Upper lobe of right lung (tissue), 1 donor: ENCODE measurements at places on chromosomes 11 and 22. TPM values are rescaled to one million over a fixed set of nuclear protein-coding genes. Genes with fewer than 3 reads are reported as not detected.

Gene C1QTNF4
- 0.55 TPM for total RNA-seq

Gene MYO7A
- 3.6 TPM for total RNA-seq

Gene BIK
- 0.87 TPM for total RNA-seq

DNA sequence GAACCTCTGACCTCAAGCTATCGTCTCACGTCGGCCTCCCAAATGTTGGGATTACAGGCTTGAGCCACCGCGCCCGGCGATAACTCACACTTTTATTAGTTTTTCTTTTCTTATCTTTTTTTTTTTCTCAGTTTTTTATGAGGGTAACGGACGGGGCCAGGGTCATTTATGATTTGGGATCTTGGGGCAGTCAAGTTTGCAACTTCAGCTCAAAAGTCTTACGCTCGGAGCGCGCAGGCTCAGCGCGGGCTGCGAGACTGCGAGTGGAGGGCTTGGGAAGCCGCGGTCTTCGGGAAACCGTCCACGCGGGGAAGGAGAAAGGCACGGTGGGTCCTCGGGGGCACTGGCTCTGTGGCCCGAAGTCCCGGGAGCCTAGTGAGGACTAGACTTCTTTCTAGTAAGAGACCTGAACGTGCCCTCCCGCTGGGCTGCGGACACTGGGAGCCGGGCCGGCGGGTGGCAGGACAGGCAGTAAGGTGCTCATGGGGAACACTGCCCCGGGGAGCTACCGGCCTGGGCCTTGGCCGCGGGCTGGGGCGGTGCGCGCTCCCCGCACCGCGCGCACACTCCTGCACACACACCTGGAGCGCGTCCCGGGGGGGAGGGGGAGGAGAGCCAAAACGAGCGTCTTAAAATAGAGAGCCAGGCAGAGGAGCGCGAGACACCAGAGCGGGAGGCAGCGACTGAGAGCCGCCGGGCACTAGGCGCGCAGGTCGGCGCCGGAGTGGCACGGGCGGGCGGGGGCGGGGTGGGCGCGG, 476 bp upstream of the BARX2 start:
- no peaks in the 10 kb centered on the region for H3K36me3 ChIP-seq
- peaks cover 18% of the 10 kb centered on the region for H3K4me1 ChIP-seq
- peaks cover 87% of the 10 kb centered on the region for H3K27me3 ChIP-seq
- no peak overlapping the region for H3K27ac ChIP-seq

DNA sequence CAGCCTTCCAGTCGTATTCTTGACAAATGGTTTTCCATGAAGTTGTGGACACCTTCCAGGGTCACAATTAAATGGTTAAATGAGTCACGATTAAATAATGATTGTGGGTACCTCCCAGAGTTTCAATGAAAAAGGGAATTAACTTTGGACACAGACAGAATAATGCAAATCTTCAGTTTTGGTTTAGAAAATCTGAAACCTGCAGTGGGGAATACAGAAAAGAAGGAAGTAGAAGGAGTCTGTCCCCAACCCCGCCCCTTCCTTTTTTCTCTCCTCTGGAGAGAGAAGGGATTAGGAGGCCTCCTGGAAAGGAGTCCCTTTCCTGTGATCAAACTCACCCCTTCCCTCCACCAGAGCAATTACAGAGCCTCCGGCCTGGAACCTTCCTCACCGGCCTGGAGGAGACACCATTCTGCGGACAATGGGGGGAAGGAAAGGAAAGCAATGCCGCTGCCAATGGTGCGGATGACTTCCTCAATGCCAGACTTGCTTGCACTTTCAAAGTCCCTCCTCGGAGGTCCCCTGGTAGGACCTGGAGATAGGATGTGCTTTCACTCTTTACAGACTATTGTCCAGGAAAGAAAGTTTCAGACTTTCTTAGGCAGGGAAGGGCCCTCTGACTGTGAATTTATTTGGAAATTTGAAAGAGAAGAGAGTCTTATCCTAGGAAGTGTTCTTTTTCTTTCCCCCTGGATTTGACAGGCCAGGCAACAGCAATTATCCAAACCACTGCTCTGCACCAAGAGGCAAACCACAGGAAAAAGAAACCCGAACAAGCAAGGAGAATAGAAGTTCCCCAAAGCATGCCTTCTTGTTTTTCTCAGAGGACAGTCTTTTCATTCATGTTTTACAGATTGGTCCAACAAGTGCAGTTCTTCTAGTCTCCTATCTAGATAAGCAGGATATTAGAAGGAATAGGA, 86.8 kb downstream of the PTPRJ start:
- peaks cover 22% of the 10 kb centered on the region for H3K4me1 ChIP-seq
- no peak for DNase-seq
- peak overlapping the region; percentile 49 for H3K27ac ChIP-seq
- H3K4me3 ChIP-seq = peak overlapping the region; percentile 15
- no peaks in the 10 kb centered on the region for H3K27me3 ChIP-seq

DNA sequence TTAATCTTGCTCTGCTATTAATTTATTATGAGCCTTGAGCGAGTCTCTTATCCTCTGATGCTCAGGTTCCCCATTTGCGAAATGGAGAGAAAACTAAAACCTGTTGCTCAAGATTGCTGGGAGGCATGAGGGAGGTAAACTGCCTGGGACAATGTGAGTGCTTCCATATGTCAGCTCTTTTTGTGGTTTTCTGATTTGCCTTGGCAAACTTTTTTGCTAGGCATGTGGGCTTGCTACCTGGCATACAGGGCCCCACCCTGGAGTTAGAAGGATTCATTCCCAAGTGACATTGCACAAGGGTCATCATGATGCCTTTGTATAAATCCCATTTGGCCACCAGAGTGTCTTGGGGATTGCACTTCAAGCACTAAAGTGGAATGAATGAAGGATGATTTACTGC, 22.4 kb downstream of the TSPAN18 start:
- H3K27ac ChIP-seq = no peak overlapping the region
- no peak overlapping the region for H3K4me3 ChIP-seq
- no peaks in the 10 kb centered on the region for H3K27me3 ChIP-seq
- H3K36me3 ChIP-seq = no peaks in the 10 kb centered on the region

DNA sequence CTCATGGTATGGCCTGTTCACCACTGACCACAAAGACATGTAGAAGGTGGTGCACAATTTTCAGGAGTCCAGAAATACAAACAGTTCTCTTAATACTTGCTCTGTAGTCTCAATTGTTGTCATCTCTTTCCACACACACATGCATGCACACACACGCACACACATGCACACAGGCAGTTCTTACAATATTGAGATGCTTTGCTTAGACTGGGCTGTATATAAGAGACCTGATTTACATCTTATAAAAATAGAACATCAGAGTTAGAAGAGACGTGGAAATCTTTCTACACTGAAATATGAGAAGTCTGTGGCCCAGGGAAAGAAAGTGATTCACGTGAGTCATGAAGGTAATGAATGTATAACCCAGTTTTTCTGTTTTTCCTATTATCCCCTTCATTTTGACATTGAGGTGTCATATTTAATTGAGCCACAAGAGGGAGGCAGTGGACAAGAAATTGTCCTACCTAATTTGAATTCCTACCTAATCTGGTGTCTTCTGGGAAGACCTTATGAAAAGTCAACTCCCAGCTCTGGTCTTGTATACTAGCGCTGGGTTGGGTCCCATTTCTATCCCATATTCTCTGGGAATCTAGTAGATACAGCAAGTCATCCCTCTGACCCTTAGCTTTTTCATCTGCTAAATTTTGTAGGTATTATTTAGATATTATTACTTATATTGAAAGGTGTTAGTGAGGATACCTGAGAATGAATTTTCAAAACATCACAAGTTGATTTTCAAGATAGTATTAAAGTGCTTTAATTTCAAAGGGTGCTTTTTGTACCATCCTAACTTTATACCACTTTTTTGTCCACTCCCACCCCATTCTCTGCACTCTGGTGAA, 14.9 kb upstream of the MS4A4A start:
- H3K27me3 ChIP-seq = no peaks in the 10 kb centered on the region
- H3K4me3 ChIP-seq = no peak overlapping the region
- H3K4me1 ChIP-seq = no peaks in the 10 kb centered on the region
- H3K27ac ChIP-seq = no peak overlapping the region
- no peaks in the 10 kb centered on the region for H3K36me3 ChIP-seq
- no peak for DNase-seq

DNA sequence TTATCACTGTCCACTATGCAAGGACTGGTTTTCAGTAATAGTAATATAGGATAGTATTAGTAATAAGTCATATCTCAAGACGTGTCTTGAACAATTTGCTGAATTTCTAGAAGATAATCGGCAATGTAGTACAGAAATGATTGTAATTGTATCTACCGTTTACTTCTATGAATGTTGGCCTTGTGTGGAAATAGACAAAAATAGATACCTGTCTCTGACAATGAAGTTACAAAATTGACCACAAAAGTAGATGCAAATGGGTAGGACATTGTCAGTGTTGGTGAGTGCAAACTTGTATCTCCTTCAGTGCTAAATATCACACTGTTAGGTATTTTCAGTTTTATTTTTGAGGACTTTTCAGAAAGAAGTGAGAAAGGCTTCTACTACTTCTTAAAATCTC, 43.1 kb downstream of the SVIP start:
- no peaks in the 10 kb centered on the region for H3K4me1 ChIP-seq
- no peak overlapping the region for H3K27ac ChIP-seq
- no peak overlapping the region for H3K4me3 ChIP-seq
- DNase-seq = no peak
- no peaks in the 10 kb centered on the region for H3K36me3 ChIP-seq
- H3K27me3 ChIP-seq = no peaks in the 10 kb centered on the region

DNA sequence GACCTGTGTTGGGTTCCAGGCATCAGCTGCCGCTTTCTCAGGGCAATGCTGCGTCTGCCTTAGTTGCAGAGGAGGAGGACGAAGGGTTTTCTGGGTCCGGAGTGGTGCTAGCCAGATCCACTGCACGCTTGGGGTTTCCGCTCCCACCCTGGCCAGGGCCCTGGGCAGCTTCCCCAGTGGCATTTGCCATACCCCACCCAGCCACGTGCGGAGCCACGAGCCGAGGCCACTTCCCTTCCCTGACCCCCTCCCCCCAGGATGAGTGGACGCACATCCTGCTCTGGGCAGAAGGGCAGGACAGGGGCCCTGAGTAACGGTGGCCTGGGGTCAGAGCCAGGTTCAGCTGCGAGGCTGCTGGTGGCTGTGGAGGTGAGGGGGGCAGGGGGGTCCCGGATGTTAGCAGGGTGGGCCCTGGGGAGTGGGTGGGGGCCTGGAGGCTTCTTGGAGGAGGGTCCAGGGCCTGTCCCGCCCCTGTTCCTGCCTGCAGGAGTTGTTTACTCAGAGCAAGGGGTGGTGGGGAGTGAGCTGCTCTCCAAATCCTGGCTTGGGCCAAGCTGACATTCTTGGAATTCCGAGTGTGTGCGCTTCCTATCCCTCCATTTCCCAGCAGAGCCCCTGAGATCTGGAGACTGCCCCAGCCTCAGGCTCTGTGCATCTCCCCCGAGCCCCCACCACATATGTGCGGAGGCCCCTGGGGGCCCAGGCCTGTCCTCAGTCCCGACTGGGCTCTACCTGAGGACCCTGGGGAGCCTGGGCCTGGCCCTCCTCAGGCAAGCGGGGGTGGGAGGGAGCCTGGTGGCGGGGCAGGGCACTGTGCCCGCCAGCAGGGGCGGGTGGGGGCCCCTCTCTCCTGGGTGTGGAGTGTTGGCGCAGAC, 1.4 kb downstream of the TSPAN4 start:
- peaks cover 54% of the 10 kb centered on the region for H3K4me1 ChIP-seq
- peak overlapping the region; percentile 100 for H3K4me3 ChIP-seq
- no peaks in the 10 kb centered on the region for H3K27me3 ChIP-seq
- peak overlapping the region; percentile 97 for H3K27ac ChIP-seq
- peak; percentile 97 for DNase-seq

- no peaks in the 10 kb centered on the region for H3K36me3 ChIP-seq
- H3K27ac ChIP-seq = no peak overlapping the region
- no peak for DNase-seq
Measured at GRCh38 chr11:74354036-74354435, 42.6 kb upstream of the P4HA3 start.

- H3K36me3 ChIP-seq = peaks cover 54% of the 10 kb centered on the region
- no peak for DNase-seq
- no peak overlapping the region for H3K4me3 ChIP-seq
Measured at GRCh38 chr11:20081336-20081735, 78.9 kb downstream of the DBX1 start.

GRCh38 chr11:8532475-8532874, 61.6 kb downstream of the STK33 start:
- no peaks in the 10 kb centered on the region for H3K36me3 ChIP-seq
- no peak overlapping the region for H3K4me3 ChIP-seq
- no peaks in the 10 kb centered on the region for H3K4me1 ChIP-seq
- H3K27me3 ChIP-seq = no peaks in the 10 kb centered on the region
- no peak for DNase-seq

- no peak for DNase-seq
- no peak overlapping the region for H3K27ac ChIP-seq
- no peaks in the 10 kb centered on the region for H3K36me3 ChIP-seq
Measured at GRCh38 chr11:77186302-77186701, 58.3 kb downstream of the MYO7A start.

- no peaks in the 10 kb centered on the region for H3K36me3 ChIP-seq
- H3K27ac ChIP-seq = no peak overlapping the region
- H3K4me1 ChIP-seq = no peaks in the 10 kb centered on the region
- no peak overlapping the region for H3K4me3 ChIP-seq
- H3K27me3 ChIP-seq = no peaks in the 10 kb centered on the region
Measured at GRCh38 chr11:120810251-120810650, 213.7 kb upstream of the TBCEL start.

DNA sequence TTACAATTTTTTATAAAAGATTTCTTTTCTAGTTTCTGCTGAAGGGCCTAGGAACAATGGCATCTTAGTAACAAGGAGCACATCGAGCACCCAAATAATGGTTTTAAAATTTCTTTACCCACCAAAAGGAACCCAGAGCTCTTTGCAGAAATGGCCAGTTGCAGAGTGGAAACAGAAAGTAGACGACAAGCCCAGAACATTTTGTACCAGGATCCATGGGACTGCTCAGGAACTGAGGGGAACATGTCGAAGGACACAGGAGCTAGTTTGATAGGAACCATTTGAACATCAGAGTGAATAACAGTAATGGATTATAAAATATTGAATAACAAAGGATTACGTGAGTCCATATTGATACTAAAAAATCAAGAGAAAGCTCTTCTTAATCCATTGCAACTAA, 17.3 kb downstream of the PANX1 start:
- H3K27ac ChIP-seq = no peak overlapping the region
- H3K4me1 ChIP-seq = peaks cover 19% of the 10 kb centered on the region
- no peak overlapping the region for H3K4me3 ChIP-seq
- H3K36me3 ChIP-seq = no peaks in the 10 kb centered on the region
- H3K27me3 ChIP-seq = no peaks in the 10 kb centered on the region

- no peaks in the 10 kb centered on the region for H3K36me3 ChIP-seq
- no peaks in the 10 kb centered on the region for H3K27me3 ChIP-seq
- no peaks in the 10 kb centered on the region for H3K4me1 ChIP-seq
- H3K4me3 ChIP-seq = peak overlapping the region; percentile 33
Measured at GRCh38 chr11:85718126-85718943, 32.3 kb upstream of the CCDC89 start.

DNA sequence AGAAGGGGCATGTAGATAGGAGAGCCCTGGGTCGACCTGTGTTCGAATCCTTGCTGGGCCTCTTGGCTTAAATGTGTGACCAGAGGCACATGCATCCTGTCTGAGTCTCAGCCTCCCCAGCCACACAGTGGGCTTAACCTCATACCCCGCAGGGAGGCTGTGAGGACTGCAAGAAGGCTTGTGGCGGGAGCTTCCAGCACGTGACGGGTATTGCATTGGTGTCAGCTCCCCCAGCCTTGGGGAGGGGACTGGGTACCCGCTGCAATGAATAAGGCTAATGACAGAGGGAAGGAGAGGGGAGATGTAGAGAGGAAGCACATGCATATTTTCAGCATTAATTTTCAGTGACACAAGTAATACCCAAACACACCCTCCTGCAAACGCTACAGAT, 8.1 kb downstream of the RASD2 start:
- peaks cover 11% of the 10 kb centered on the region for H3K27me3 ChIP-seq
- H3K27ac ChIP-seq = no peak overlapping the region
- no peak overlapping the region for H3K4me3 ChIP-seq
